ENCODE measurements at places on chromosomes 7 and 10.

DNA sequence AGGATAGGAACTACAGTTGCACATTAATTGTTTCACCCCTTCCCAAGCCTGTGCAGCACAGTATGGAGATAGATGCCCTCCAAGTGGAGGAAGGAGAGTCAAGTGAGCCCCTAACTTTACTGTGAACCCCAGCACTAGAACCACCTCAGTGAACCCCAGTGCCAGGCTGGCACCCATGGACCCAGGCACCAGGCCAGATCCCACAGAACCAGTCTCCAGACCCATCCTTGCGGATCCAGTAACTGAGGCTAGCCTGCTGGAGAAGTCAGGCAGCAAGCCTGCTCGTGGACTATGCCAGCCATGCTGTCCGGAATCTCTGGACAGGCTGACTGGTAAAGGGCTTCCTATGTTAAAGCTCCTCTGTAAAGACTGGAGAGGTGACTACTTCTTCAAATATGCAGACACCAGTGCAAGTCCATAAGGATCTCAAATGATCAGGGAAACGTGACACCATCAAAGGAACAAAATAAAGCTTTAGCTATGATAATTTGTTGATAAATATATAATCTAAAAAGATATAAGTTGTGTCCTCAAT, 27.7 kb downstream of the SHOC2 start:
- no peak for DNase-seq

GRCh38 chr7:151387161-151388006, 22.5 kb downstream of the WDR86 start:
- no peak for DNase-seq

DNA sequence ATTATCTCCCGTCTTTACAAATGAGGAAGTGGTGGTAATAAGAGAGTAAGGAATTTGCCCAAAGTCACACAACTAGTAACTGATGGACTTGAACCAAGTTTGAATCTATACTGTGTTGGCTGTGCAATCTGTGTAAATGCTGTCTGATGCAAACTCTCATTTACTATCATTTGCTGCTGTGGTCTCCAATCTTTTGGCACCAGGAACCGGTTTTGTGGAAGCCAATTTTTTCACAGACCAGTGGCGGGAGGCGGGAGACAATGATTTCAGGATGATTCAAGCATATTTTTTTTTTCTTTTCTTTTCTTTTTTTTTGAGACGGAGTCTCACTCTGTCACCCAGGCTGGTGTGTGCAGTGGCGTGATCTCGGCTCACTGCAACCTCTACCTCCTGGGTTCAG, 450.0 kb upstream of the FZD8 start:
- DNase-seq: no peak

DNA sequence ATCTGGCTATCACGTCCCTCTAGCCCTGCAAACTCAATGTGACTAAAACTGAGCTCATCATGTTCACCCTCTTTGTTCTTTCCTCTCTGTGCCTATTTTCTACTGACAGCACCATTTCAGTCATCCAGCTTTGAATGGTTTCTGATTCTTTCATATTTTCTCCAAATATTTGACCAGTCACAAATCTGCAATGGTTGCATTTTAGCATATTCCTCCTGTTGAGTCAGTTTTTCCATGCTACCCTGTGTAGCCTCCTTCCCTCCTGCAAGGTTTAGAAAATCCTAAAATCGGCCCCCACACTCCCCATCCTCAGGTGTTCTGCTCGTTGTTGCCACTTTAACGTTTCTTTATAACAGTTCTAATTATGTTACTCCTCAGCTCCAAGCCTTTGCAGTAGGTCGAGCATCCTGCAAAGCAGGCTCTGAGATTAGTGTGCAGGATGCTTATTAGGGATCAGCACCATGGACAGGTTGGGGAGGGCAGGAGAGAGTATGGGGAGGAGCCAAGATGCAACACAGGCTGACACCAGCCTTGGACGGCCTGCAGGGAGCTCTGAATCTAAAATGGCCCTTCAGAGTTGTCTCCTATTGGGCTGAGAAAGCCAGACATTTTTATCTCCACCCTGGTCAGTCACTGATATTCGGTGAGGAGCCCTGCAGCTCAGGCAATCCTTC, 531.0 kb upstream of the COBL start:
- DNase-seq: no peak

GRCh38 chr7:90897961-90898469, 301.9 kb downstream of the CDK14 start:
- DNase-seq: no peak

DNA sequence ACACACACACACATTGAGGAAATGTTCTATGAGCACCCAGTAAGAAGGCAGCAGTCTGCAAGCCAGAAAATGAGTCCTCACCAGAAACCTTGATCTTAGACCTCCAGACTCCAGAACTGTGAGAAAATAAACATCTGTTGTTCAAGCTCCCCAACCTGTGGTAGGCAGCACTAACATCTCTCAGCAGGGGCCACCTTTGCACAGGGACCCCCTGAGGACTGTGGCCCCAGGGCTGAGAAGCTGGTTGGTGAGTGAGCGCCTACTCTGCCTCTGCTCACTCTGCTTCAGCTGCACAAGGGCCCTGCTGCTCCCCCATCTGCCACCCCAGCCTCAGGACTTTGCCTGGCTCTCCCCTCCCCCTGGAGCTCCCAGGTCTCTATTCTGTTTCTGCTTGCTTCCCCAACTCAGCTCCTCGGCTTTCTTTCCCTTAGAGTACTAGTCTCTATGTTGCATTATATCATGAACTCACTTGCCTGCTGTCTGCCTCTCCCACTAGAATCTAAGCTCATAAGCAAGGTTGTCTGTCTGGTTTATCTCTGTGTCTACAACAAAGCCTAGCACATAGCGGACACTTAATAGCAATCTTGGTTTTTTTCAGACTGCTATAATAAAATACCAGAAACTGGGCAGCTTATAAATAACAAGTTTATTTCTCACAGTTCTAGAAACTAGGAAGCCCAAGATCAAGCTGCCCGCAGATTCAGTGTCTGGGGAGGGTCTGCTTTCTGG, 40.4 kb upstream of the PRLHR start:
- no peak for DNase-seq

- no peak for DNase-seq
Measured at GRCh38 chr7:32224276-32224675, 154.1 kb upstream of the PDE1C start.

DNA sequence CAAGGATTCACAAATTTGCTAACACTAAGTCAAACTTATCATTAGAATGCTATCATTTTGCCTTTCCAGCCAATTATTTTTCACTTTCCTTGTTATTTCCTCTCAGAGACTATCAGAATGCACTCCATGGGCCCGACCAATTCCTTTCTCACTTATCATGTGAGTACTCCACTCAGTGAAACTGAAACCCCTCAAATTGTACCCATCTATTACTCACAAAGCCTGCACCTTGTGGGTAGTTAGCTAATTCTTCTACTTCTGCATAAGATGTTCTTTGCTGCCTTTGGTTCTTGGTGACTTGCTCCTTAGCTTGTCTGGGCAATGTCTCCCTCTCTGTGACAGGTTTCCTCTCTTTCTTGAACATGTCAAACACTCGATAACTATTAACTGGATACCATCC, 35.2 kb upstream of the MBL2 start:
- no peak for DNase-seq

DNA sequence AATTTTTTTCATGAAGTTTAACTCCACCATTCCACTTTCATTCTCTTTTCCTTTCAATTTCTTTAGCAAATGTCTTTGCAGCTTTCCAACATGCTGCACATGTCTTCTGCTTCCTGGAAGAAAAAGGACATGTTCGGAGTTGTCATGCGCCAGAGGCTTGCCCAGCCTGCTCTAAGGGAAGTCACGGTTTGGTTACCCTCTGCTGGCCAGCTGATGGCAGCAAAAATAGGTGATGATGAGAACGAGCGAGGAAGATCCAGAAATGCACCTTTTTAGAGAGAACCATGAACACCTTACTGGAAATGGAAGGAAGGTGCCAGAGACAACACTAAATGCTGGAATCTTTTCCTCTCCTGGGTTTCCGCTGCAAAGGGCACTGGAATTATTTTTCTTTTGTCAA, 4.9 kb upstream of the ZSCAN21 start:
- DNase-seq: no peak

- no peak for DNase-seq
Measured at GRCh38 chr10:5525561-5526341, 990 bp downstream of the CALML3 start.

DNA sequence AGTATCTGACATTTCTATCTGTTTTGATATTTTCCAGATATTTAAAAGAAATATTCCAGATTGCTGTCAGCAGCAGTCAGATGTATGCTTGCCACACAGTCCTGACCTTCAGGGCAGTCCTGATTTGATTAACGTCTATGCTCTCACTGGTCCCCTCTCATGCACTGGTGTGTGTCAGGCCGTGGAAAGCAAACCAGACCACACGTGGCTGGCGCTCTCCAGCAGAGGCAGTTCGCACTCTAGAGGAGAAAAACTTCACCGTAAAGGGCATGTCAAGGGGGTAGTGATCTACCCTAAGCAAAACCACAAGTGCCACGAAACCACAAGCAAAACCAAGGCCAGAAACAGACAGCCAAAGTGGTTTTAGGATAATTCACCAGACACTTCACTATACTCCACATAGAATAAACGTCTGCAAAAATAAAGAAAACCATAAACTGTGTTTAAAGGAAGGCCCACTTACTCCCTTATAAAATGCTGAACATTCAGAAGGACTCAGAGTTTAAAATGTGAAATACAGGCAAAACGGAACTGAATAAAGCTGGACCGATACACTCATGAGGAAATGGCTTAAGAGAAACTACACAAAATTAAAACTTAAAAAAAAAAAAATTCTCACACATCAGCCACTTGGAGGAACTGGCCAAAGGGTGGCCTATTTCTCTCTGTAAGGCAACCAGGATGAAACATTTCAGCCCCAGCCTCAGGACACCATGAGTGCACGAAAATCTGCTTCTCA, 26.4 kb downstream of the PARP12 start:
- DNase-seq: no peak

DNA sequence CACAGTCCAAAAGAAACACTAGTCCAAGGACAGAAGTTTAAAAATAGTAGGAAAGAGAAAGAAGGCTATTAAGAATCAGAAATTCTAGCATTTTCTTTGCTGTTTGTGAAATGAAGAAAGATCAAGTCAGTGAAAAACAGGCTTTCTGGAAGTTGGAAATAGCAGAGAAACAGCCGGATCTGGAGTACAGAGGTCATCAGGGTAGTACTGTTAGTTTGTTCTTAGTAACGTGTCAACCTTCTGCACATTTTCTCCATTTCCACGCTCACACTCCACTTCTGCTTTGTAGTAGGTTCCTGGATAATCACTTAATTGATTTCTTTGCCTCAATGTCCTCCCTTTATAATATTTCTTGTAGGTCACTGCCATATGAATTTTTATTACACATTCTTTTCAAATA, 322.6 kb downstream of the PCLO start:
- no peak for DNase-seq

DNA sequence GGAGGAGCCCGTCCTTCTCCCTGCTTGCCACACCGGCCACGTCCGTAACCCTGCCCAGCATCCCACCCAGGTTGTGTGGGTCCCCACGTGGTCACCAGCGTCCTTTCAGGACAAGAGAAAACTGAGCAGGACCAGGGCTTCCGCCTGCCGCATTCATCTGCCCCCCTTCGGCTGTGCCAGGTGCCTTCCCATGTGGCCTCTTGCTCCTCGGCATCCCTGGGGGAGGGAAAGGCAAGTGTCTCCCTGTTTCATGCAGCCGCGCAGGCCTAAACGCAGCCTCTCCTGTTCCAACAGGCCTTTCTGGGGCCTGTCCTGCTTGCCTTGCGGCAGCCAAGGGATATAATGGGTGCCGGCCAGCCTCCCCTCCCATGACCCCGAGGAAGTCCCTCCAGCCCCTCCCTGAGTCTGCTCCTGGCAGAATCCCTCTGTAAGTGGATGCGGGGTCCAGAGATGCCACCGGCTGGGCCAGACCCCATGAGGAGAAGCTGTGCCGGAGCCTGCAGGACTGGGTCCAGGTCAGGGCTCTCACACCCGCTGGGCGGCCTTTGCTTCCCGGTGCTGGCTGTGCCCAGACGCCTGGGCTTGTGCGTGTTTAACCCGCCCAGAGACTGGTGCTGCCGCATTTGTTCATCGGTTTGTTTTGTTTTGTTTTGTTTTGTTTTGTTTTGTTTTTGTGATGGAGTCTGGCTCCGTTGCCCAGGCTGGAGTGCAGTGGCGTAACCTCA, 23.1 kb downstream of the SHH start:
- no peak for DNase-seq

- DNase-seq: no peak
Measured at GRCh38 chr7:108484137-108484536, 27.9 kb upstream of the NRCAM start.
